ENCODE measurements at places on chromosomes 13 and 19.

DNA sequence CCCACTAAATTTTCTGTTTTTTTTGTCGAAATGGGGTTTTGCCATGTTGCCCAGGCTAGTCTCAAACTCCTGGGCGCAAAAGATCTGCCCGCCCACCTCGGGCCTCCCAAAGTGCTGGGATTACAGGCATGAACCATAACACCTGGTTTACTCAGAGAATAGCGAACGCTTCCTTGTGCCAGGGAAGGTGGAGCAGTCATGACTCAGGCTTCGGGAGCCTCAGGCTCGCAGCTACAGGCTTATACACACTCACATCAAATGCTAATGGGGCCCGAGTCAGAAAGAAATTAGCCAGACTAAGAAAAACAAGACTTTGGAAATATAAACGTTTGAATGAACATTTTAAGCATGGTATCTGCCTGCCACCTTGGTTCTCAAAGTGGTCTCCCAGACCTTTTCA, 11.0 kb upstream of the TPT1 start:
- no peak for DNase-seq

- no peak for DNase-seq
Measured at GRCh38 chr19:32349724-32350470, 4.5 kb downstream of the ZNF507 start.

DNA sequence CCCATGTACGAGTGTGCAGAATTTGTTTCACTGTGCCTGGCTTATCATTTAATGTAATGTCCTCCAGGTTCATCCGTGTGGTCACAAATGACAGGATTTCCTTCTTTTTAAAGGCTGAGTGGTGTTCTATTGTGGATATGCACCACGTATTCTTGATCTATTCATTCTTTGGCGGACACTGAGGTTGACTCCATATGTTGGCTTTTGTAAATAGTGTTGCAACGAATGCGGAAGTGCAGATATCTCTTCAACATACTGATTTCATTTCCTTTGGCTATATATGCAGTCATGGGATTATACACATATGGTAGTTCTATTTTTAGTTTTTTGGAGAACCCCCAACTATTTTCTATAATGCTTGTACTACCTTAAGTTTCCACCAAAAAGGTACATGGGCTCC, 13.0 kb downstream of the OR7A5 start:
- DNase-seq, result no peak

DNA sequence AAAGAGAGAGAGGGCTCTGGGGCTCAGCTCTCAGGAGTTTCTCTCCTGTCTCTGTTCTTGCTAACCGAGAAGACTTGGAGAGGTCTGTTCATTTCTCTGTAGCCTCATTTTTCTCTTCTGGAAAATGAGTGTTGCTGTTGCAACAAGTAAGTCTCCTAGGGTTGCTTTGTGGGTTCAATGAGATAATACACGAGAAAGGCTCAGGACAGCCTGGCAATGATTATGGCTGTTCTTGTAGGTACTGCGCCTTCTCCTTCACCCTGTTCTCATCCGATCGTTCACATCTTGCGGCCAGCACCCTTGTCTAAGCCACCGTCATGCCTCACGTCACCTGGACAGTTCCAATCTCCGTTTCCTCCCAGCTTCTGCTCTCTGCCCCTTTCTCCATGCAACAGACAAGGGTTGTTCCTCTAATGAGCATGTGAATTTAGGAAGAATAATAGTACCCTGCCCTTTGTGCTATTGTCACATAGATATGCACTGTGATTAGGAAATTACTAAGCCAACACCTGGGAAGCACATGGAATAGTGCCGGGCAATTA, 4.2 kb downstream of the C5AR1 start:
- no peak for DNase-seq

DNA sequence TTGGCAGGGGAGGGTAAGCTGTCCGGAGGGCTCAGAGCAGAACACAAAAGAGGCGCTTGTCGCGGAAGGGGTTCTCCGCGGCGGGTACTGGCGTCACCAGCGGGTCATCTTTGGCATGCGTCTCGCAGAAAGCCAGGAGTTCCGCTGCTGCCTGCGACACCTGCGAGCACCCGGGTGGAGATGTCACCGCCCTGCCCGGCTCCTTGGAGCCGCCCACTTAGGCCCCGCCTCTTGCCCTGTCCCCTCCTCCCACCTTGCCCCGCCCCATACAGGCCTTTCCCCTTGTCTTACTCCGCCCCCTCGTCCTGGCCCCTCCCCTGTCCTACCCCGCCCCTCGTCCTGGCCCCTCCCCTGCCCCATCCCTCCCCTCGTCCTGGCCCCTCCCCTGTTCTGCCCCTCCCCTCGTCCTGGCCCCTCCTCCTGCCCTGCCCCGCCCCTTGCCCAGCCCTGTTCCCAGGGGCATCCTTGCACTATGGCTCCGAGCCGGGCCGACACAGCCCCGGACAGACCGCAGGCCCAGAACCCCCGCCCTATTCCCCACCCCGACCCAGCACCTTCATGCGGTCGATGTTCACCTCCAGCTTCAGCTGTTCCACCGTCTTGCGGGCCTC, 1.9 kb downstream of the GNG8 start:
- DNase-seq, result peak; percentile 93

DNA sequence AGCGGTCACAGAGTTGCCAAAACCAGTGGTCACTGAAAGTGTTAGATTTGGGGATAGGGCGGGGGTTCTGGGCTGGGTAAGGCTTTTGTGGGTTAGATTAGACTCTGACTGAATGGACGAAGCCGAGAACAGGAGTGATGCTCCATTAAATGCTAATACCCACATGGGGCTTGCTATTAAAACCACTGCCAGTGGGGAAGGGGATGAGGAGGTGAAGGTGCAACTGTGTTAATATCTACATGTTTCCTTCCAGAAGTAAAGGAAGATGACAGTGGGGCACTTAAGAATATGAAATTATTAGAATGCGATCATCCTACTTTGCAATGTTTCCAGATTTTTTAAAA, 573 bp upstream of the ZNF614 start:
- no peak for DNase-seq

DNA sequence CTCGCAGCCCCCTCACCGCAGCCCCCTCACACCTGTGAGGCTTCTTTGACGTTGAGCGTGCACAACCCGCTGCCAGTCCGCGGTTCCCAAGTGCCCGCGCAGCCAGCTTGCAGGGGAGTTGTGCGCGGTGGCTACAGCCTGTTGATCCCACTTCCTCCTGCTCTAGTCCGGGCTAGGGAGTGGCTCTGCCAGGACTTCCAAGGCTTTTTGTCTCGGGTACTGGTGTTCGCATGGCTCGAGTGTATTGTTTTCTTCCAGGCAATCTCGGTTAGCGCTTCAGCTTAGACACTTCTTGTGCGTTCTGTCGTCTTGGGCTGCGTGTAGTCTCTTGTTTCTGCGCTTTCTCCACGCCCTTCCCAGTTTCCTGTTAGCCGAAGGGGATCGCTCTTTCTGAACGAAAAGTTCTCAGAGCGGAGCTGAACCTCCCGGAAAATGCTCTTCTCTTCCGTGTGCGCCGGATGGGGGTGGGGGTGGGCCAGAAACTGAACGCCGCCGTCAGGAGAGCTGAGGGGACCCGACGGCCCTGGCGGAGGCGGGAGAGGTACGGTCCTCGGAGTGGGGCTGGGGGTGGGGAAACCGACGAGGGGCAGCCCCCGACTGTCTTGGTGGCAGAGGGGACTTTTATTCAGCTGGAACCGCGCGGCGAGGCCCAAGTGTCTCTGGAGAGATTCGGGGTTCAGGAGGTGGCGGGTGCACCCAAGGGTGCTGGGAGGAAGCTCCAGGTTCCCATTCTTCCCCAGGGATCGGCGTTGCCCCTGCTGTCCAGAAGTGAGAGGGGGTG, 697 bp upstream of the DGKH start:
- DNase-seq, result peak; percentile 38

DNA sequence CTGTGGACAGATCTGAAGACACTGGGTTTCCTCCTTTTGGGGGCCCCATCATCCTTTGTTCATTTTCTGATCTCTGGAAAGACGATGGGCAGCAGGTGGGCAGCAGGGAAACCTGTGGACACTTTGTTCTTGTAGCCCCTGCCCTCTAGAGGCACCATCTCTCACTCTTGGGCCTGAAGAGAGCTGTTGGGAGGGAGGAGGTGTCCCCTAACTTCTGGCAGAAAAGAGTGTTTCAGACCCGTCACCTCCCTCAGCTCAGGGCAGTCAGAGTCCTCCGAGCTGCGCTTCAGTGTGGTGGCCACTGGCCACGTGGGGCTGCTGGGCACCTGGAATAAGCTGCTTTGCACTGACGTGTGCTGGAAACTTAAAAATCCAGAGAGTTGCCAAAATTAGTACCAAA, 26.9 kb upstream of the RNF17 start:
- DNase-seq, result no peak

GRCh38 chr19:53463263-53463662, 4.3 kb upstream of the ZNF813 start:
- no peak for DNase-seq

DNA sequence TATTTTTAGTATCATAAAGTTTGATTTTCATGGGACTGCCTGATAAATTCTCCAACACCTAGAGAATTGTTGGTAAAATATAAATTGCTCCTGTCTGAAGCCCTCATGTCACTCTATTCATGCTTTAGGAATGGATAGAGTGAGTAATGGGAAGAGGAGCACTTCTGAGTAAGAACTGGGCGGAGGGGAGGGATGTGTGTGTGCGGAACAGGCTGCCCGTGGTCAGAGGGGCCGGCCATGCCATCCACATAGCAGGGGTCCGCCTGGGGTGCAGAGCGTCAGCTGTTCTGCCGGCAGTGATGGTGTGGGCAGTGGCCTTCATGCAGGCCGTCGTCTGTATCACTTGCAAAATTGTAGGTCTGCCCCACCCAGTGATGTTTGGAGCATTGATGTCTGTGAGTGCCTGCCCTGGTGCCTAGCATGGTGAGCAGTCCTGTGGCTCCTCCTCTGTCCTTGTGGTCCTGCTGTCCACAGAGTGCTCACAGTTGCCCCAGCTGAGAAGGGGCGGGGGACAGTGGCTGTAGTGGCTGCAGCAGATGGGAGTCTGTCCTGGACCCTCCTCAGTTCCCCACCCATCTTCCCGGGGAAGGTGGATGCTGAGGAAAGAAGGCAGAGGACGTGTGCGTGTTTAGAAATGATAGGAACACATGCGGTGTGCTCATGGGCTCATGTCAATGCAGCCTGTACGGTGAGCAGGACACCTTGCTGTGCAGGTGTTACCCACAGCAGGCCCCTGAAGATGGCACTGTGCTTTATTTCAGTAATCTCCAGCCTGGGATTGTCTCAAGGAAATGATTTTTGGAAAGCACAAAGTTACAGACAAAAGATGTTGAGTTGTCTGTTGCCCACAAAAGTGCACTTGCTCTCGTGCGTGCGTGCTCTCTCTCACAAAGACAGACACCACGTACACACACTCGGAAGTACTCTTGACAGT, 49.4 kb upstream of the TEX29 start:
- DNase-seq, result no peak

DNA sequence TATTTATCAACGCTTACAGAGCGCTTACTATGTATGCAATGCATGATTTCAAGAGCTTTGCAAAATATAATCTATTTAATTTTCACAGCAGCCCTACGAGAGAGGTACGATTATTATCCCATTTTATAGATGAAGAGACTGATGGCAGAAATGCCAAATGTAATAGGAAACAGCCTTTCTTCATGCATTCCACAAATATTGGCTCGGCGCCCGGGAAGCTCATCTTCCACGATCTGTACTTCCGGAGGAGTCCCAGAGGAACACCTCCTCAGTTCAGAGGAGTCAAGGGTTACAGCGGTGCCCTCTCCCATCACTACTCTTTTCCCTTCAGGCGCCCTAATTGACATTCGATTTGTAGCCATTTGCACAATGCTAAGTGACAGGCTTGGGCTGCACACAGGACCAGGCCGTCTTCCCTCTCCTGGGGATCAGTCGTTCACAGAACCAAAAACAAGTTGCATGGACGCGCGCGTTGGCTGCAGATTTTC, 1.1 kb upstream of the ARHGAP35 start:
- DNase-seq, result no peak

DNA sequence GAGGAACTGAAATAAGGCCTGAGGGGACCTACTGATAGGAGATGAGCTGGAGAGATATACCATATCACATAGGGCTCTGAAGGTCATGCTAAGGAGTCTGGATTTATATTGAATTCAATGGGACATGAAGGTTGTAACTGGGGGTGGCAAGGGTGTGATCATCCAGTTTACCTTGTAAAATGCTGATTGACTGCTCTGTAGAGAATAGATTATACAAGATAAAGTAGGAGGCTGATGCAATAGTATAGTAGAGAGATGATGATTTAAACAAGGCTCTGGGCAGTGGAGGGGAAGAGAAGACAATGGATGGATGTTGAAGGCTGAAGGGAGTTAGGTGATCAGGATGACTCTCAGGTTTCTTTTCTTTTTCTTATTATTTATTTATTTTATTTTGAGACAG, 18.0 kb upstream of the PAN3 start:
- DNase-seq, result no peak

DNA sequence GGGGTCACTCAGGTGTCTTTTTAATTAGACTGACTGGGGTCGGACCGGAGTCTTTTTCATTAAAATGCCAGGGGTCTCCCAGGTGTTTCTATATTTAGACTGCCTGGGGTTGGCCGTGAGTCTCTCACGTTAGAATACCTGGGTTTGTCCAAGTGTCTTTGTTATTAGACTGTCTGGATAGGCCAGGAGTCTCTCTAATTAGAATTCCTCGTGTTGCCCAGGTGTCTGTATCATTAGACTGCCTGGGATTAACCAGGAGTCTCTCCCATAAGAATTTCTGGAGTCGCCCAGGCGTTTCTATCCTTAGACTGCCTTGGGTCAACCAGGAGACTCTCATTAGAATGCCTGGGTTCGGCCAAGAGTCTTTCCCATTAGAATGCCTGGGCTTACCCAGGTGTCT, 1445.7 kb downstream of the UQCRFS1 start:
- DNase-seq, result no peak

DNA sequence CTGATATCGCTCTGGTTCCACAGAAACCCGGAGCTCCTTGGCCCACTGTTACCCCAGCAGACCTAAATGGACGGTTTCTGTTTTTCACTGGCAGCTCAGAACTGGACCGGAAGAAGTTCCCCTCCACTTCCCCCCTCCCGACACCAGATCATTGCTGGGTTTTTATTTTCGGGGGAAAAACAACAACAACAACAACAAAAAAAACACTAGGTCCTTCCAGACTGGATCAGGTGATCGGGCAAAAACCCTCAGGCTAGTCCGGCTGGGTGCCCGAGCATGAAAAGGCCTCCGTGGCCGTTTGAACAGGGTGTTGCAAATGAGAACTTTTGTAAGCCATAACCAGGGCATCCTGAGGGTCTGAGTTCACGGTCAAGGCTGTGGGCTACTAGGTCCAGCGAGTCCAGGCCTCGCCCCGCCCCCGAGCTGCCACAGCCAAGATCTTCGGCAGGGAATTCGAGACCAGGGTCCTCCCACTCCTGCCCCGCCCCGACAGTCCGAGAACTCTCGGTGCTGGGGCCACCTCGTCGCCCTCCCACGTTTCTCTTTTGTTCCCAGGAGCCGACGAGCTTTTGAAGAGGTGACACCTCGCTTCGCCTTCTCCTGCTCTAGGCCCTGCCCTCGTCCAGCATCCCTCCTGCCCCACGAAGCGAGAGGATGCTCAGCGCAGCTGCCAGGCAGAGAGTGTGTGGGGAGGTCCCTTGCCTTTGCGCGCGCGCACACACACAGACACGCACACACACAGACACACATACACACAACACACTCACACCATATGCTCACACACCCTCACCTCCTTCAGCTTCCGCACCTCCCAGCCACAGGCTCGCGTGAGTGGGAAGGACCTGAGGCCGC, 8.8 kb downstream of the ZIC2 start:
- DNase-seq, result no peak

GRCh38 chr19:51086153-51086850, 3.6 kb upstream of the KLK14 start:
- DNase-seq, result no peak

GRCh38 chr13:98377635-98378378, 199.1 kb downstream of the STK24 start:
- no peak for DNase-seq
